ENCODE measurements at places on chromosomes 11 and 22.

DNA sequence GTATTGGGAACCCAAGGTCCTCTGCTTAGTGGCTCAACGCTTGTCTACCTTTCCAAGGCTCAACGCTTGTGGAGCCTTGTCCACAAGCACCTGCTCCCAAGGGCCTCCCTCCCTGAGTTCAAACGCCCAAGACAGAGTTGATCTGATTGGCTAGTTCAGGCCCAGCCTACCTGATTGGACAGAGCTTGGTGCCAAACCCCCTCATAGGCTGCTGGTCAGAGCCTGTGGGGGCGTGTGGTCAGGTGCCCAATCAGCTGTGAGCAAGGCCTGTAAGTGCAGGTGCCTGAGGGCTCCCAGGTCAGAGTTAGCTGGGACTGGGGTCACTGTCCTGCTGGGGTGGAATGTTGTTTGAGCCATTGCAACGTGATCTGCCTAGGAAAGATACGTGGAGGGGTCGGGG lies 16.9 kb upstream of the TMPRSS6 start:
- DNase-seq, result no peak

DNA sequence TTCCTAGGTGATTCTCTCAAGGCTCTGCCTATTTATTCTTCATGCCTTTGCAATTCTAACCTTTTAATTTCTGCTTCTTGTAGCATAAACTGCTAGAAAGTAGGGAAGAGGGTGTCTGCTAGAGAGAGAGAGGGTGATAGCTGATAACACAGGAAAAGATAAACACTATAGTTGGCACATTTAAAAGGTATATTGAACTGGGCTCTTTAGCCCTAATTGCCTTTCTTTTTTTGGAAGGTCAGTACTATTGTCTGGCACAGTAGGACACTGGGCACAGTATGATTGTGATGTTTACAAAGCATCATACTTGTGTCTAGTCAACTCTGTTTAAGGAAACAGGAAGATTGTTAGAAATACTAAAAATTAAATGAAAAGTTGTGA lies 33.3 kb downstream of the TEAD1 start:
- DNase-seq, result no peak

DNA sequence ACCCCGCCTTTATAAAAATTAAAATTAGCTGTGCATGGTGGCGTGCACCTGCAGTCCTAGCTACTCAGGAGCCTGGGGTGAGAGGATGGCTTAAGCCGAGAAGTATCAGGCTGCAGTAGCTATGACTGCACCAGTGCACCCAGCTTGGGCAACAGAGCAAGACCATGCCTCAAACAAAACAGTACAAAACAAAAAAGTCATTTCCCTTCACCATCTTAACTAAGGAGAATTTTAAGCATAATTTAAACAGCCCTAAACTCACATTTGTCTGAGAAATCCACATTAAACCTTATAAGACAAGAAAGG lies 23.3 kb upstream of the TFIP11 start:
- no peak for DNase-seq

GRCh38 chr11:46520971-46521745 lies 72.7 kb downstream of the AMBRA1 start:
- no peak for DNase-seq

GRCh38 chr11:119480380-119481020 lies 57.5 kb upstream of the THY1 start:
- DNase-seq, result no peak

DNA sequence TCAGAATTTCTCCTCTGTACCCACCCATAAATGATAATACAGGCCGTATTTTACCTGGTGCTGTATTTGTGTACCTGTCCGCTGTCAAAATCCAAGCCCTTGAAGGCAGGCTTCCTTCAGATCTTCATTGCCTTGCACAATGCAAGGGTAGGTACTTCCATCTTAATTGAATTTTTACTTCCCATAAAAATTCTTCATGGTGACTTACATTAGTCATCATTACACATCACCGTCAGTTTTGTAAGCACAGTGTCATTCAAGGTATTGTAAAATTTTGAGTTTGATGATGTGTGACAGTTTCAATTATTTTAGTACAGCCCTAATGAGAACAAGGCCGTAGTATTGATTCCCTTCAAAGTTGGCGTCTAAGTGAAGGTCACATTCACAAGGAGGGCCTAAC lies 770 bp upstream of the TSG101 start:
- no peak for DNase-seq

DNA sequence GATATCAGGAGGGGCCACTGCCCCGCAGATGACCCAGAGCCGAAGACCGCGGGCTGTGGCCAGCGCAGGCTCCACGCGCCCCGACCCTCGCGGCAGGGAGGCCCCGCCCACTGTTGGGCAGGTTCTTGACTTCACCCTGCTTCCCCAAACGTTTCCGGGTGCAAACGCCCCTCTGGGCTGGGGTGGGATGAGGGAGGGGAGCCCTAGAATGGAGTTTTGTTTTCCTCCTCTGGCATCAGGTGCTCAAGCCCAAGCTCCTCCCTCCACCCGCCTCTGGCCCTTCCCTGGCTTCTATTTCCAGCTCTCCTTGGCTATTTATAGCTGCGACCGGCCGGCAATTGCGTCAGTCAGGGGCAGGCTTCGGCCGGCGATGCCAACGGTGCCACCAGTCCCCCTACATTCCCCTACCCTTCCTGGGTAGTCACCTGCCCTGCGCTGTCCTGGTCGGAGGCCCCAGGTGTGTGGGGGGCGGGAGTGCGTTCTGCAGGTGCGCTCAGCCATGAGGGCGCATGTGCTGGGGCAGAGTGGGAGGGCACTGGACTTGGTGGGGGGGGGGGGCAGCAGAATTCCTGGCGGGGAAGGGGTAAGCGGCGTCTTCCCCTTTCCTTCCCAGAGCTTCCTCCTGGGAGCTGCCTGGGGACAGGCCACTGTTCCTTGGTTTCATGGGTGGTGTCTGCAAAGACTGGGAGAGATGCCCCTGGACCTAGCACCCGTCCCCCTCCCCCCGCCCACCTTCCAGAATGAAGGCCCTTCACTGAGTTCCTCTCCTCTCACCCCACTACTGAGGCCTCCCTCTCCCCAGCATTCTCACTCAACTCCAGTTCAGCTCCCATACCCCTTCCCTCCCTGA lies 23.6 kb downstream of the DUSP8 start:
- peak; percentile 5 for DNase-seq

- no peak for DNase-seq
Observed at GRCh38 chr11:129861702-129862522, 33.5 kb downstream of the NFRKB start.

DNA sequence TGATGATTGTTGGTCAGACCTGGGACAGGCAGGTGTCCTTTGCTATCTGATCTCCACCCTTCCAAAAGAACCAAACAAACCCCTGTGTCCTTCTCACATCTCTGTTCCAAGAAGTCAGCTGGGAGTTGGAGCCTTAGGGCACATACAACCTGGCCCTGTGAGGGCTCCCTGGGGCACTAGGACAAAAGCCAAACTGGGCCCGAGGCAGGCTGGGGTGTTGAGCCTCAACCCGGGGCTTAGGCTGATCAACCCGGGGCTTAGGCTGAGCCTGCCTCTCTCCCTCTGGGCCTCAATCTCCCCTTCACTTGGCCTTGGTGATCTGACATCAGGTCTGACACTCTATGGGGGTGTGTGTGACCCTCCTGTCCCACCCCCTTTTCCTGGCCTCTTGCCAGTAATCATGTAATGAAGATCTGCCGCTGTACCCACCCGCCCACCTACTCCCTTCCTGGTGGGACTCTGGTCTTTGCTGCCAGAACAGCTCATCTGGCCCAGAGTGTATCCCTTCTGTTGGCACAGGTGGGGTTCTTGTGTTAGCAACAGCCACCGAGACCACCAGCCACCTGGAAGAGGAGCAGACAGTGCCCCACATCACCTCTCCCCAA lies 22.8 kb upstream of the UVRAG start:
- DNase-seq, result no peak

GRCh38 chr22:20563466-20563906 lies 56.1 kb downstream of the MED15 start:
- no peak for DNase-seq

DNA sequence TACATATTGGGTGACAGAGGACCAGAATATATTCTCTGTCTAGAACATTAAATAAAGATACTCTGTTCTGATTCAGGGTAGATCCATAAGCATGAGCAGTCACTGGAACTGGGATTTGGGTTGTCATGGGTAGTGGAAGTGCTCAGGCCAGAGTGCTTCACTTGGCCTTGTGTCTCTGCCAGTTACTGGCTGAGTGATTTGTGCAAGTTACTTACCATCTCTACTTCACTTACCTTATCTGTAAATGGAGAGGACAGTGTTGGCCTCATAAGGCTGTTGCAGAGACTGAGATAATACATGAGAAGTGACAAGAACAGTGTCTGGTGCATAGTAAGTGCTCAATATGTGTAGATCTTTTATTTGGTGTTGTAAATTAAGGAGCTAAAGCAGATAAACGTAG lies 17.6 kb downstream of the ATXN10 start:
- no peak for DNase-seq

DNA sequence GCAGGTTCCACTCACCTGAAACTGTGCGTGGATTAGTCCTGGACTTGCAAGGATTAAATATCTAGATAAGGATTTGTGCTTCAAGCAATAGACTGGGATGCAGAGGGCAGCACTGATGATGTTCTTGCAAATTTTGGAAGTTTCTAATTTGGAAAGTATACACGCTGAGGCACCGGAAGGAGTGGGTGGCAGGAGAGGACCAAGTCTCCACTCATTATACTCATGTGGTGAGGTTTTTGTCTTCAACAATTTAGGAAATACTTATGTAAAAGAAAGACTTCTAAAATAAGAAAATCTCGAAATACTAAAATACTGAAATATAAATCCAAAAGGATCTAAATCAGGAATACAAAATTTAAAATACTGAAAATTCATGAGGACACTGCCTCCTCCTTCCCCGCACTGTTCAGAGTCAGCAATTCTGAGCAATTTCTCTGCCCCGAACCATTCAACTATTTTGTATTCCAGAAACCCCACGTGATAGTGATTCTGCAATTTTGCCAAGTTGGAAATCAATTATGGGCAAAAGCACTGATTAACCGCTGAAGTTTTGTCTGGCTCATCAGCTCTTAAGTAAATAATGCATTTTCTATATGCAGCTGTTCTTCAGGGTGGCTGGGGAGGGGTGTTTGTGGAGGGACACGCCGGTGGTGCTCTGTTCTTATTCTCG lies 47.0 kb upstream of the CLMP start:
- no peak for DNase-seq

- no peak for DNase-seq
Observed at GRCh38 chr22:19664951-19665783, 49.1 kb upstream of the SEPTIN5 start.

DNA sequence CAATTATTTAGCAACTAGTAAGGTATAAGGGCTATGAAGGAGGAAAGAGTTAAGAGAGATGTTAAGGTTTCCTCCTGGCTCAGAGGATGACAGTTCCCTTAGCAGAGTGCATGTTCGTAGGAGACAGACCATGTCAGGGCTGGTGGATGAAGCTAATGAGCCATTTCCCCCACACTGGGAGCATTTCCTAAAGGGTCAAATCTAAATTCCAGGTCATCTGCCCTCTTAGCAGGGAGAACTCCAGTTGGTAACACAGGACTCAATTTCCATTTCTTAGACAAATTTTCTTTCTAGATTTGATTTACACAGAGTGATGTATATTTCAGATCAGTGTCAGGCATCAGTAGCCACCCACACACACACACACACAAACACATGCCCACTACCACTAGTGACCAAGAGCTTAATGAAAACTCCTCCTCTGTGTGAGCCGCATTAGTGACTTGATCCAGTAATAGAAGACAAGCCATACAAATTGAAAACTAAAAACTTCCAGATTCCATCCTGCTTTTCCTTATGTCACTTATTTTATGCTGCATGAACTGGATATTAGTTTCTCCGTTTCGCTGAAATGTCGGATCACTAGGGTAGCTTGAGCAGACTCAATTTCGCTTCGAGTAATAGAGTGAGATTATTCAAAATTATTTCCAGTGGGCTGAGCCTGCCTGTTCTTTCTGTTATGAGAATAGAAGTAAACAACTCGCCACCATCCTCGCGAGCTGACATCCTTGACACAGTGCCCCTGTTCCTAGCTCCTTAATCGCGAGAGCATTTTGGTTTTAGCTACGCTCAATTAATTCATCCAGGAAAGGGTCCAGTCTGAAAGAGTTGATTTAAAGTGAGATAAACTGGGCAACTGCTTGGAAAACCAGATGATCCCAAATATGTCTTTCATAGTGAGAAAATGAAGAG lies 582.6 kb downstream of the SOX6 start:
- no peak for DNase-seq

- DNase-seq, result no peak
Observed at GRCh38 chr11:88575916-88576315, 238.4 kb upstream of the CTSC start.

GRCh38 chr22:38314051-38314932 lies 2.9 kb downstream of the CSNK1E start:
- no peak for DNase-seq

DNA sequence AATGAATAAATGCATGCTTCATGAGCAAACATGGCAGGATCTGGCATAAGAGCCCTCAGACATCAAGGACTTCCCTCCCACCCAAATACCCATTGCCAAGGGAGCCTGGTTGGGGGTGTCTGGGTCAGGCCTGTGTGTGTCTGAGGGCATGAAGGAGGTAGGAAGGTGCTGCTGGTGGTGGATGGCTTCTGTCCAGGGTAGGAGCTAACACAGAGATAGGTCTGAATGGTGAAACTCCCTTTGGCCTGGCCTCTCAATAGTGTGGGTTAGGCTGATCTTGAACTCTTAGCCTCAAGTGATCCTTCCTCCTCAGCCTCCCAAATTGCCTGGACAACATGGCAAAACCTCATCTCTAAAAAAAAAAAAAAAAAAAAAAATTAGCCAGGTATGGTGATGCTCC lies 2.8 kb downstream of the AMPD3 start:
- DNase-seq, result no peak

DNA sequence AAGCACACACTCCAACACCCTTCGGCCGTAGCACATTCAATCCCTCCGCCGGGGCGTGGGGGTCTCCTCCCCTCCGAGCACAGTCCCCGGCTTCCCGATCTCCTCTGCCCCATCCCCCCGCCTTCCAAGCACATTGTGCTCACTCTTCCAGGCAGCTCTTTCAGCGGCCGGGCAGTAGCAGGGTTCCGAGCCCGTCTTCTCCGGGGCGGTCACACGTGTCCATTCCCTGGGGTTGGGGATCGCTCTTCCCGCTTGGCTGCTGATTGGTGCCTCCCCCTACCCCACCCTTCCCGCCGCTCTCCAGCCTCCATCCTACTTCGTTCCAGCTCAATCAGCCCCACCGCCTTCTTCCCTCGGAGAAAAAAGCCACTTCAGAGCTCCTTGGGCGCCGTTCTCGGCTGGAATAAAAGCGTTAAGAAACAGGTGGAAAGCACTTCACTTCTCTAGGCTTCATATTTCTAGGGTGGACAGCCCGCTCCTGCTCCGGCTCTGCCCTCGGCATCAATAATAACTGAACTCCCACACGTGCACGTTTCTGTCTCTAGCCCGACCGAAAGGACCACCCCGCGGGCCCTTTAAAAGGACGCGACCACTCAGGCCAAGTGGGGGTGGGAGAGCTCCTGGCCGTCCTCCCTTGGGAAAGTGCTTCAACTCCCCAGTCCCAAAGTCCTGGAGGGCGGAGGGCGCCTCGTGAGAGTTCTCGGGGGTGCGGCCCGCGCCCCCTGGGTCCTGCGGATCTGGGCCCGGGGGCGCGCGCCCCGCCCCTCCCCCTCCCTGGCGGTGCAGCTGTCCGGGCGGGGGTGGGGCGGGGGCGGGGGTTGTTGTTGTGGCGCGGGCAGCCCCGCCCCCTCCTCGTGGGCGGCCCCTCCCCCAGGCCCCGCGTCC lies 464 bp upstream of the CECR2 start:
- DNase-seq, result peak; percentile 86

Measured in NCI-H2171 treated with DMSO at 0.1 percent for 48 hours (cell line).